Nephron progenitor cell (in vitro differentiated cells): ENCODE measurements at places on chromosomes 16 and 17.

GRCh38 chr16:57233944-57234706 is 10.9 kb upstream of the ARL2BP start:
- no peak for DNase-seq

GRCh38 chr16:89064606-89065457 is 28.8 kb upstream of the ACSF3 start:
- DNase-seq: no peak

- no peak for DNase-seq
Observed at GRCh38 chr17:19320876-19321275, 41.6 kb downstream of the B9D1 start.

DNA sequence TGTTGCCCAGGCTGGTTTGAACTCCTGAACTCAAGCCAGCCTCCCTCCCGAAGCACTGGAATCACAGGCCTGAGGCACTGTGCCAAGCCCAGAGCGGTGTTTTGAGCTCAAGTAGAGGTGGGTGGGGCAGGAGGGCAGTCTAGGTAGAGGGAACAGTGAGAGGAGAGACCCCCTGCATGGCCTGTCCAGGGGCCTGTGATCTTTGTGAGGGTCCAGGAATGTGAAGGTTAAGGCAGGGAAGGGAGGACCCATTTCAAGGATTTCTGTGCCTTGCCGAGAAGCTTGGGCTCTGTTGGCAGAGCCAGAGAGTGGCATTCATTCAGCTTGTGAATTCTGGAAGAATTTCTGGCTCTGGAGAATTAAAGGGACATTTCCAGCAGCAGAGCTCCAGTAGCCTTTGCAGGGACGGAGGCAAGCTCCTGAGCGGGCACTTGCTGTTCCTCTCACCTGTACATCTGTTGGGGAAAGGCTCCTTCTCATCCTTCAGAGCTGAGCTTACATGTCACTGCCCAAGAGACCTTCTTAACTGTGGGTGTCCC is 2.7 kb downstream of the WWOX start:
- DNase-seq: no peak

GRCh38 chr16:58862334-58863021 is 128.4 kb upstream of the GOT2 start:
- DNase-seq: no peak

- DNase-seq: no peak
Observed at GRCh38 chr16:12403746-12404658, 399.7 kb downstream of the CPPED1 start.
